ENCODE measurements at places on chromosomes 16 and 17.

GRCh38 chr16:80744856-80745255 lies 59.5 kb downstream of the CDYL2 start:
- no peak for DNase-seq

DNA sequence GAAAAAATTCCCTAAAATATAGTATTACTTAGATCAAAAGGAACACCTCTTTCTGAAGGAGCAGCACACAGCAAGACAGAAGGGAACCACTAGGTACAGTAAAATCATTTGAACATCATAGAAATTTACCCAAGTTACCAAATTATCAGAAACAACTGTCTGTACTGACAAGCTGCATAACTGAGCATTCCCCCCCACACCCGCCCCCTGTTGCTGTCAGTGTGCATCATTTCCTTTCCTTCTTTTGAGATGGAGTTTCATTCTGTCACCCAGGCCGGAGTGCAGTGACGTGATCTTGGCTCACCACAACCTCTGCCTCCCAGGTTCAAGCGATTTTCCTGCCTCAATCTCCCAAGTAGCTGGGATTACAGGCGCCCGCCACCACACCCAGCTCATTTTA lies 120.7 kb downstream of the TRIM37 start:
- no peak for DNase-seq

- no peak for DNase-seq
Measured at GRCh38 chr16:54706406-54706805, 224.3 kb upstream of the IRX5 start.

DNA sequence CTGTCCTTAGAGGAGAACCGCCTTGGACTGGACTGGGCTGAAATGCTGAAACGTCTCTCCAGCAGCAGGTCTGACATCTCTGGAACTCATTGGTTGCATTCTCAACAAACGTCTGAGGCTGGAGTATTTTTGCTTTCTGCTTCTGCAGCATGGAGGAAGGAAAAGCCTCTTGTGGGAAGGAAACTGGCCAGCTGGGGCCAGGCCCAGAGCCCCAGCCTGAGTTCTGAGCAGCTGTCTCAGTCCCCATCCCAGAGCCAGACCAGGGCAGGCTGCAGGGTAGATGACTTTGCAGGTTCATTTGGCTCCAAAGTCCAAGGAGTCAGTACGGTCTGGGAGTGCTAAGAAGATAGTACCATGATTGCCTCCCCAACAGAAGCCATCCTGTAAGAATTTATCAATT lies 18.3 kb downstream of the TEKT3 start:
- no peak for DNase-seq

- DNase-seq = no peak
Measured at GRCh38 chr16:85072947-85073346, 39.3 kb downstream of the CIBAR2 start.
